Neural progenitor cell (in vitro differentiated cells): ENCODE measurements at places on chromosomes 11 and 22.

GRCh38 chr22:42319386-42319785, 48.9 kb upstream of the TCF20 start:
- no peak for DNase-seq

DNA sequence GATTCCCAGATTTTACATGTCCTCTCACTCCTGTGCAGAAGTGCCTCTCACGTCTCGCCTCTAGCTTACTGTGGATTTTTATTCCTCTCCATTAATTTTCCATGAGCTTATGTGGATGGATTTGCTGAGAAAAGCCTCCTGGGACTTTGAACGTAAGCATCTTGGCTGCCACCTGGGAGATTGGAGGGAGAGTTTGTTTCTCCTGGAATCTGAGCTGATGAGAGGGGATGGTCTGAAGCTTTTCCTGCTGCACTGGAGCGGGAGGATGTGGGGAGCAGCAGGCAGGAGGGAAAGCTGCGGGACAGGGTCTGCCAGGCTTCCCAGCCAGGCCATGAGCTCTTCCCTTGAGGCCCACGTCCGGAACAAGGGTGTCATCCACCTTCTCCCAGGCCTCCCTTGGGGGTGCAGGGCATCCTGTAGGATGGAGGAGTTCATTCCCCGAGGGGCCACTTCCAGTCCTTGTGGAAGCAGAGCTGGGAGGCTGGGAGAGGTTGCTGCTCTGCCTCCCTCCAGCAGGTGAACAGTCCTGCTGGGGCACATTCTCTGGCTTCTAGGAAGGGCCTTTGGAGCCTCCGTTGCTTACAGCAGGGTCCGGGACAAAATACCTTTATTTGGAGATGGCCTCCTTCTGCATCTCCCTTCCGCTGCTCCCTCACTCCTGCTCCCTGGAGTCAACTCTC, 3.6 kb upstream of the SHANK2 start:
- no peak for DNase-seq

DNA sequence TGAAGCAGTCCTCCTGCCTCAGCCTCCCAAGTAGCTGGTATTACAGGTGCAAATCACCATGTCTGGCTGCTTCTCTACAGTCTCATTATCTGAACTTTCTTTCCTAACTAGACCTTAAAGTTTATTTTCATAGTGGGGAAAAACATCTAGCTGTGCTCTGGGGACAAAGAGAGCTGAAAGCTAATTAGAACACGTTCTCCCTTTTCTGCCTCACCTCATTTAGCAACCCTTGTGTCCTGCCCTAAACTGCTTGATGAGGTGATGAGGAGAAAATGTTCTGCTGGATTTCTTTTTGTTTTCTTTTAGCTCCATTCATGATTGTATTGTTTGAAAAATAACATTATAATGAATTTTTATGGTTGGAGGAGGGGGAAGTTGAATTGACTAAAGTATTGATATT, 84.7 kb downstream of the YAP1 start:
- DNase-seq = no peak

GRCh38 chr11:414318-414857, 411 bp downstream of the SIGIRR start:
- no peak for DNase-seq

- no peak for DNase-seq
These were observed 1190.4 kb downstream of the BRD1 start for GRCh38 chr22:48637231-48637630.
